Dermis microvascular lymphatic vessel endothelial cell (primary cell): ENCODE measurements at places on chromosomes 11 and 22. TPM values are rescaled to one million over a fixed set of nuclear protein-coding genes. Genes with fewer than 3 reads are reported as not detected.

Gene LSP1
- total RNA-seq = under 0.01 TPM in 2 replicates

Gene PAMR1
- under 0.01 and 0.25 TPM in 2 replicates for total RNA-seq

Gene FGF3
- total RNA-seq = not detected in 2 replicates

Gene SERHL2
- total RNA-seq = 2.6 and 3.8 TPM in 2 replicates

Gene PRRG4
- total RNA-seq = 0.64 and 1.9 TPM in 2 replicates

Gene CNGA4
- not detected in 2 replicates for total RNA-seq

Gene CCDC188
- 4.9 and 5.0 TPM in 2 replicates for total RNA-seq

Gene NELL1
- total RNA-seq = not detected in 2 replicates

Gene CABP4
- 0.89 and 1.5 TPM in 2 replicates for total RNA-seq

Gene MAPK11
- total RNA-seq = 19.9 and 25.9 TPM in 2 replicates
